Activated CD4-positive, CD25-positive, alpha-beta regulatory T cell (primary cell): ENCODE measurements at places on chromosomes 4 and X.

DNA sequence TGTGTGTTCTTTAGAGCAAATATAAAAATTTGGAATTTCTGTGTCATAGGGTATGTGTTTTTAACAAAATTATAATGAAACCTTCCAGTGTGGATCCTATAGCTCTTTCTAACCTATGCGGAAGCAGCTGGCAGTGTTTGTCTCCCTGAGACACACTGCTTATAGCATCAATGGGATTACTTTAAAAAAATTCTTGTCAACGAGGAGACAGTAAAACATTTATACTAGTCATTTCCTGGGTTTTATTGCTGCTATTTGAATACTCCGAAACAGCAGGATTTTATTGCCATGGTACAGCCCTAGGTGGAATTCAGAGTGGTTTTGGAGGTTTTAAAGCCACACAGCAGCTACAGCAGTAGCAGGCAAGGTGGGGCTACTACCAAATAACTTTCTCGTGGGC is 145.1 kb upstream of the IL1RAPL2 start:
- no peak for DNase-seq

DNA sequence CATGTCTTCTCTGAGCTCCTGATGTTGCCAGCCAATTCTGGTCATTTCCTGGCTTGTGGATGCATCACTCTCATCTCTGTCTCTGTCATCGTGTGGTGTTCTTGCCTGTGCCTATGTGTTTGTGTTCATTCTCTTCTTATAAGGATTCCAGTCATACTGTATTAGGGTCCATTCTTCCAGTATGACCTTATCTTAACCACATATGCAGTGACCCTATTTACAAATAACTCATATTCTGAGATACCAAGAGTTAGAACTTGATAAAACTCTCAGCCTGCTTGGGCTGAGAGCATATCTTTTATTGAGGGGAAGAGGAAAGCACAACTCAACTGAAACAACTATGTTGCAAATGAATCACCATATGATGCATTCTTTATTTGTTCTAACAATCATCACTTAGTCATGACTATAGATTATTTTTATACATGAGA is 189.0 kb upstream of the ANXA10 start:
- no peak for DNase-seq

- DNase-seq = no peak
These were observed 128.4 kb downstream of the PPP3CA start for GRCh38 chr4:101218894-101219293.

DNA sequence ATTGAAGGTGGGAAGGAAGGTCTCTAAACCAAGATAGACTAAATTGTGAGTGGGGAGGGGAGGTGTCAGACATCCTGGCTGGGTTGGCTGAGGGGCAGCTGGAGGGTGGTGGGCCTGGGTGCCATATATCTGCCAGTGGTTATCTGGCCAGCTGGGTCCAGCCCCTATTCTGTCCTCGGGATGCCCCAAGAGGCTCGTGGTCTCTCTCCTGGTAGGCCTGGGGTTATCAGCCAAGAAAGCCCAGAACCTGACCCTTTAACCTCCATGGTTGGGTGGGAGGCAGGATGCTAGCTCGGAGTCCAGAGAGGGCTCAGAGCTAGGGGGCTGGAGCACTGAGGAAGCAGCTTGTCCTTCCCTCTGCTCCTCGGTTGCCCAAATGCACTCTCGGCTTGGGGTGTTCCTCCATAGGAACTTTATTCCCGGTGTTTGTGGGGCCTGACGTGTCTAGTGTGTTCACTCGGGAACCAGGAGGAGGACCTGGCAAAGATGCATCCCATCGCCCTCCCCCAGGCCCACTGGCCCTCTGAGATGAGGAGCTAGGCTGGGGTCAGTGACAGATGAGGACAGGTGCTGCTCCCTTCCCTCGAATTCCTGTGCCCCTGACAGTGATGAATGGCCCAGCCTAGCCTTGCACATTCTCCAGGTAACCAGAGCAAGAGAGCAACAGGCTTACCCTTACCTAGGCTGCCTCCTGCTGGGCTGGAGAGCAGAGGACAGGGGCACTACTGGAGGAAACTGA is 5.2 kb upstream of the EFNB1 start:
- DNase-seq = no peak

GRCh38 chrX:50093625-50094024 is 107.2 kb downstream of the AKAP4 start:
- DNase-seq = no peak
